Kidney (tissue), 22 donors: ENCODE measurements at places on chromosomes 13 and 19. TPM values are rescaled to one million over a fixed set of nuclear protein-coding genes. Genes with fewer than 3 reads are reported as not detected.

DNA sequence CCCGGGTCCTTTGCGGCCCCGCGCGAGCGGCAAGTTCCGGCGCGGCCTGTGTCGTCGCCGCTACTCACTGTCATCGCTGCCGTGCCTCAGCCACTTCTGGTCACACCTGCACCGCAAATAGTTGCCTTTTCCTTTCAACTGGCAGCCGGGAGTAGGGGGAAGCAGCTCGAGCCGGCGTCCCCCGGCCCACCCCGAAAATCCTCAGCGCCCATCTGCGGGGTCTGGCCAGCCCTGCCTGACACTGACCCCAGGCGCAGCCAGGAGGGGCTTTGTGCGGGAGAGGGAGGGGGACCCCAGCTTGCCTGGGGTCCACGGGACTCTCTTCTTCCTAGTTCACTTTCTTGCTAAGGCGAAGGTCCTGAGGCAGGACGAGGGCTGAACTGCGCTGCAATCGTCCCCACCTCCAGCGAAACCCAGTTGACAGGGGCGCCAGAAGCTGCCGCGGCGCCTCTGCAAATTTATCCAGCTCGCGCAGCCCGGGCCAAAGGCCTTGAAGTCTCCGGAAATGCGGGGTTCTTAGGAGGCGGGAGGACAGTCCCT lies 1.7 kb downstream of the PDX1 start:
- H3K4me1 ChIP-seq: no peaks in the 10 kb centered on the region
- H3K27me3 ChIP-seq: peaks cover 71% of the 10 kb centered on the region
- no peak overlapping the region for H3K4me3 ChIP-seq
- no peaks in the 10 kb centered on the region for H3K36me3 ChIP-seq
- DNase-seq: no peak

DNA sequence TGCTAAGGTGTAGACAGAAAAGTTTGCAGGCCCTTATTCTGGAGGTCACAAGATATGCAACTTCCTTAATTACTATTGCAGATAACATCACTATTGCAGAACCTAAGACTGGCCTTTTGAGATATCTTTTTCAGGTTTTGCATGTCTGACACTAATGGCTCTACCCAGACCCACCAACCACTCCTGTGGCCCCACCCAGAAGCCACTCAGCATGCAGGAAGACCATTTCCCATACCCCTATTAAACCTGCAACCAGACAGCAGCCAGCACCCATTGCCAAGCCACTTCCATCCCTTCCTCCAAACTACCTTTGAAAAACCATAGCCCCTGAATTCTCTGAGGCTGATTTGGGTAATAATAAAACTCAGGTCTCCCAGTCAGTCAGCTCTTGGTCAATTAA lies 297.6 kb downstream of the SLITRK6 start:
- H3K27ac ChIP-seq: no peak overlapping the region
- no peaks in the 10 kb centered on the region for H3K36me3 ChIP-seq
- no peaks in the 10 kb centered on the region for H3K27me3 ChIP-seq
- DNase-seq: no peak
- H3K4me1 ChIP-seq: no peaks in the 10 kb centered on the region

DNA sequence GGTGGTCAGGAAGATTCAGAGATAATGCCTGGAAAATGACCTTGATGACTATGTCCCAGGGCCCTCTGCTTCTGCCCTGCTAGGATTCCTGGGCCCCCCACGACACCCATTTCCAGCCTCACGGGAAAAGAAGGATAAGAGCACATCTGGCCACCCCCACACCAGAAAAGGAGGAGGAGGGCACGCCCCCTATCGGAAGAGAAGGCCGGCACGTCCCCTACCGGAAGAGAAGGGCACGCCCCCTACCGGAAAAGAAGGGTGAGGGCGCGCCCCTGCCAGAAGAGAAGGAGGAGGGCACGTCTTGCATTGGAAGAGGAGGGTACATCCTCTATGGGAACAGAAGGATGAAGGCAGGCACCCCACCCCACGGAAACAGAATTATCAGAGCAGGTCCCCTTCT lies 84.3 kb downstream of the IER2 start:
- H3K4me1 ChIP-seq: no peaks in the 10 kb centered on the region
- no peaks in the 10 kb centered on the region for H3K27me3 ChIP-seq
- no peaks in the 10 kb centered on the region for H3K36me3 ChIP-seq
- H3K4me3 ChIP-seq: no peak overlapping the region
- H3K27ac ChIP-seq: no peak overlapping the region

DNA sequence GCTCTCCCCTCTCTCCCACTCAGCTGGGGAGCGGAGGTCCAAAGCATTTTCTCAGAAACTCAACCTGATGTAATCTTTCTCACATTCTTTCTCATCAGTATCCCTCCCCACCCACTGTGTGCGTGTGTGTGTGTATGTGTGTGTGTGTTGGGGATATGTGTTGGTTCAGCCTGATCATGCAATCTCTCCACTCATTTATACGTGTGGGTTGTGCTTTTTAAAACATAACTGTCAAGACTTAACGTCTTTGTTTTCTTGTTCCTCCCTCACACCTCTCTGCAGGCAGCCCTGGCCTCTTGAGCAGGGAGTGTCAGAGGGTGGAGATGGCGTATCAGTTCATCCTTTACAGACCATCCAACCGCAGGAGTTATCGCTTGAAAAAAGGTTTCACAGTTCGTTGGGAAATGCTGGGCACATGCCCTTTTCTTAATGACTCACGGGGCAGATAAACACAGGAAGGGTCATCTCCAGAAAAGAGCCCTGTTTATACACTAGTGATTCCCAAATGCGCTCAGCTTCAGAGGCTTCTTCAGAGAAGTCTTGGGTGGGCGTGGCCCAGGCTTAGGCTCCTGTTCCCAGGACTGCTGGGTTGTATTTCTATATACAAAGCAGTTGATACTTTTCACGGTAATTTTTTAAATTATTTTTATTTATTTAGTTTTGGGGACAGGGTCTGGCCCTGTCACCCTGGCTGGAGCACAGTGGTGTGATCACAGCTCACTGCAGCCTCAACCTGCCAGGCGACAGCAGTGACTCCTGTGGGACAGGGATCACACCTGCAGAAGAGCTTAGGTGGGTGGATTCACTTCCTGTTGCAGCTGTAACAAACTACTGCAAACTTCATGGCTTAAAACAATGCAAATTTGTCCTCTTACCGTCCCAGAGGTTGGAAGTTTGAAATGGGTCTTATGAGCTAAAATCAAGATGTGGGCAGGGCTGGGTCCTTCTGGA lies 60.3 kb downstream of the CCDC70 start:
- no peaks in the 10 kb centered on the region for H3K36me3 ChIP-seq
- H3K4me3 ChIP-seq: no peak overlapping the region
- DNase-seq: peak; percentile 55
- no peaks in the 10 kb centered on the region for H3K27me3 ChIP-seq
- no peaks in the 10 kb centered on the region for H3K4me1 ChIP-seq
- no peak overlapping the region for H3K27ac ChIP-seq

GRCh38 chr13:70336866-70337265 lies 228.6 kb upstream of the KLHL1 start:
- no peak overlapping the region for H3K4me3 ChIP-seq
- no peaks in the 10 kb centered on the region for H3K27me3 ChIP-seq
- no peak for DNase-seq
- no peaks in the 10 kb centered on the region for H3K36me3 ChIP-seq
- H3K4me1 ChIP-seq: no peaks in the 10 kb centered on the region
- no peak overlapping the region for H3K27ac ChIP-seq

- DNase-seq: no peak
- H3K27me3 ChIP-seq: no peaks in the 10 kb centered on the region
- H3K4me1 ChIP-seq: no peaks in the 10 kb centered on the region
- no peak overlapping the region for H3K27ac ChIP-seq
- H3K36me3 ChIP-seq: no peaks in the 10 kb centered on the region
Observed at GRCh38 chr19:7658219-7658686, 10.6 kb upstream of the RETN start.

DNA sequence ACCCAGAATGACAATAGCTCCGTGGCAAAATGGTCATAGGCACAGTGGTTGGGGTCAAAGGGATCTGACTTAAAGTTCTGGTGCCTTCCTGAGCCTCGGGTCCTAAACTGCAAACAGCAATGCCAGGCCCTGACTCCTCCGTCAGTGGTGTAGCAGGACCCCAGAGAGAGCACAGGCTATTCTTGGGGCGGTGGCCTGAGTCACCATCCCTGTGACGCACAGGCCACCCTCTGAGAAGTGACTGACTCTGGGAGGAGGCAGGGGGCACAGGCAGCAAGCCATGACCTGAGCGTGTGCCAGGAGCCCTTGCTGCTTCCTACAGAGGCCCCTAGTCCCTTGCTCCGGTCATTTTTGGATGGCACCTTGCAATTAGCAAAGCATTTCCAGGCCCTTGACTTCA lies 18.7 kb downstream of the PLVAP start:
- no peaks in the 10 kb centered on the region for H3K27me3 ChIP-seq
- no peak overlapping the region for H3K4me3 ChIP-seq
- no peak overlapping the region for H3K27ac ChIP-seq

DNA sequence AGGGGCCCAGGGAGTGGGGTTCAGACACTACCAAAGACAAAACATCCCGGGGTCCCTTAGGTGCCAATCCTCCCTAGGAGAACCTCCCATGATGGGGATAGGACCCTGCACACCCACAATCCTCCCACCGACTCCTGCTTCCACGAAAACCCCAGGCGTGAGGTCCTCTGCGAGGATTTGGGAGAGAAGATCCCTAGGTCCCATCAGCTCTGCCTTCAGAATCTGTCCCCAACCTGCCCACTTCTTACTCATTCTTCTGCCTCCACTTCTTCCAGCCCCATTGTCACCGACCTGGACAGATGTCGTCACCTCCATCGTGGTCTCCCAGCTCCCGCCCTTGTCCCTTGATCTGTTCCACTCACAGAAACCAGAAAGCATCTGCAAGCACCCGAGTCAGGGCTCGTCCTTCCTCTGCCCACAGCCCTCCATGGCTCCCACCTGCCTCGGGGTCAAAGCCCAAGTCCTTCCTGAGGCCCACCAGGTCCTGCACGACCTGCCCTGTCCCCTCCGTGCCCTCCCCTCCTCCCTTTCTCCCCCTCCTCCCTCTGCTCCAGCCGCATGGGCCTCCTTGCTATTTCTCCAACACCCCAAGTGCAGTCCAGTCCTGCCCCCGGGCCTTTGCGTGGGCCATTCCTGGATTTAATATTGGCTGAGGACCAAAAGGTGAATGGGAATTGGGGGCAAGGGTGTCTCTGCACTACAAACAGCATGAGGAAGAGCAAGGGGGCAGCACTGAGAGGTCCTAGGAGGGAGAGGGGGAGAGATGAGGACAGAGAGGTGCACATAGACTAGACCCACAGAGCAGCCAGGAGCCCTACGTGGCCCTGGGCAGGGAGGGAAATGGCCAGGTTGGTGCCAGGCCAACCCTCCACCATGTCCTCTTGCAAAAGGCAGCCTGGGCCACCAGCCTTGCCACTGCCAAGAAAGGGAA lies 51.3 kb downstream of the PTPRS start:
- H3K36me3 ChIP-seq: peaks cover 8% of the 10 kb centered on the region
- no peak overlapping the region for H3K4me3 ChIP-seq
- no peak for DNase-seq
- no peaks in the 10 kb centered on the region for H3K27me3 ChIP-seq
- no peaks in the 10 kb centered on the region for H3K4me1 ChIP-seq
- no peak overlapping the region for H3K27ac ChIP-seq

- peak overlapping the region; percentile 96 for H3K4me3 ChIP-seq
- H3K27ac ChIP-seq: no peak overlapping the region
- H3K4me1 ChIP-seq: peaks cover 12% of the 10 kb centered on the region
- H3K27me3 ChIP-seq: no peaks in the 10 kb centered on the region
Observed at GRCh38 chr19:12695997-12696365, 450 bp downstream of the FBXW9 start.

GRCh38 chr13:30873499-30873898 lies 32.6 kb upstream of the MEDAG start:
- no peaks in the 10 kb centered on the region for H3K36me3 ChIP-seq
- no peak overlapping the region for H3K27ac ChIP-seq
- no peak overlapping the region for H3K4me3 ChIP-seq
- DNase-seq: no peak
- H3K27me3 ChIP-seq: no peaks in the 10 kb centered on the region

Gene HAUS5
- total RNA-seq: 15.9 TPM

Gene LRP3
- 23.8 TPM for total RNA-seq

Gene ZNF780B
- 33.2 TPM for total RNA-seq

Gene CYP2F1
- total RNA-seq: not detected

Gene ADGRE3
- total RNA-seq: 0.25 TPM

Gene PRTN3
- not detected for total RNA-seq

Gene FFAR3
- total RNA-seq: not detected

Gene GRK1
- total RNA-seq: not detected

Gene ICAM4
- total RNA-seq: 0.85 TPM

Gene HIPK4
- 0.09 TPM for total RNA-seq

Gene SLC6A16
- 3.7 TPM for total RNA-seq

Gene SIGLEC5
- total RNA-seq: not detected

Gene SLC1A5
- total RNA-seq: 93.9 TPM
